ENCODE measurements at places on chromosomes 12 and 14.

GRCh38 chr12:15919418-15919817 is 8.3 kb downstream of the DERA start:
- DNase-seq, result no peak

DNA sequence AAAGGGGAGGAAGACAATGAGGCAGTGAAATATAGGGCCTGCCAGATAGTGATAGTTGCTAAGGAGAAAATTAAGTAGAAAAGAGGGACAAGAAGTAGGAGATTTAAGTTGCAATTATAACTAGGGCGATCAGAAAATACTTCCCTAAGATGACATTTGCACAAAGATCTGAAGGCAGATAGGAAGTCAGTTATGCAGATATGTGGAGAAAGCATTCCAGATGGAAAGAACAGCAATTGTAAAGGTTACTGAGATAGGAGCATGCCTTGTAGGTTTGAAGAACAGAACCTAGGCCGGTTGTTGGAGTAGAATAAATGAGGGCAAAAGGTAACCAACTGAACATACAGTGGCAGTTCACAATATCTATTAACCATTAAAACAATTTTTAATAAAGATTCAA is 21.4 kb upstream of the ACTR6 start:
- DNase-seq, result no peak

GRCh38 chr14:104131968-104132732 is 6.2 kb upstream of the KIF26A start:
- DNase-seq, result no peak

DNA sequence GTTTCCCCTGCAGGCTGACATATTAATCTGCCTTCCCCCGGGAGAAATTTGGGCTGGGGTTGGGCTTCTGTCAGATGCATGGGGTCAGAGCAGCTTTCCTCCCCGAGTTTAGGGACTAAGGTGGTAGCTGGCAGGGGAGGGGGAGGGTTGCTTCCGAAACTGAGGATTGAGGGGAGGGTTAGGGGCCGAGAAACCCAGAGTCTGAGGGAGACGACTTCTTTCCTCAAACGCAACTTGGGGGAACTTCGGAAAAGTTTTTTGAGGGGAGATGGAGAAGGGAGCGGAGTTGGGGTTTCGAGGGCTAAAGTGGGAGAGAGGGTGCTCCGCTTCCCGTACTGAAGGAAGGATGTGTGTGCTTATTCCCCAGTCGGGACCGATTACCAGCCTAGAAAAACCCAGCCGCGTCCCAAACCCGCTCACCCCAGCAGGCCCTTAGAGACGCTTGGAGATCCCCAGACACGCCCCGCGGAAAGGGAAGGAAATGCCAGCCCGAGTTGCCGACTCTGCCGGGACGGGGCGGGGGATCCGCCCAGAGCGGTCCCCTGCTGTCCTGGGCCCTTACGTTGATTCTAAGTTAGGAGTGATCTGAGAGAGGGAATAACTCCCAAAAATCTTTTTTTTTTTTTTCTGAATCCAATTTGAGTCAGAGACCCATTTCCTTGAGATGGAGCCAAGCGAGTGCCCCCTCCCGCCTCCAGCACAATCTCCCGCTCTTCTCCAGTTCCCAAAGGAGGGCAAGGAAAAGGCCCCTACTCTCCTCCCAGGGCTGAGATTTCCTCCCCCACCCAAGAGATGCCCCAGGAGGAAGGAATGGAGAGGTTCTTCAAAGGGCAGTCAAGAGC is 61.9 kb downstream of the SMUG1 start:
- DNase-seq, result peak; percentile 87

DNA sequence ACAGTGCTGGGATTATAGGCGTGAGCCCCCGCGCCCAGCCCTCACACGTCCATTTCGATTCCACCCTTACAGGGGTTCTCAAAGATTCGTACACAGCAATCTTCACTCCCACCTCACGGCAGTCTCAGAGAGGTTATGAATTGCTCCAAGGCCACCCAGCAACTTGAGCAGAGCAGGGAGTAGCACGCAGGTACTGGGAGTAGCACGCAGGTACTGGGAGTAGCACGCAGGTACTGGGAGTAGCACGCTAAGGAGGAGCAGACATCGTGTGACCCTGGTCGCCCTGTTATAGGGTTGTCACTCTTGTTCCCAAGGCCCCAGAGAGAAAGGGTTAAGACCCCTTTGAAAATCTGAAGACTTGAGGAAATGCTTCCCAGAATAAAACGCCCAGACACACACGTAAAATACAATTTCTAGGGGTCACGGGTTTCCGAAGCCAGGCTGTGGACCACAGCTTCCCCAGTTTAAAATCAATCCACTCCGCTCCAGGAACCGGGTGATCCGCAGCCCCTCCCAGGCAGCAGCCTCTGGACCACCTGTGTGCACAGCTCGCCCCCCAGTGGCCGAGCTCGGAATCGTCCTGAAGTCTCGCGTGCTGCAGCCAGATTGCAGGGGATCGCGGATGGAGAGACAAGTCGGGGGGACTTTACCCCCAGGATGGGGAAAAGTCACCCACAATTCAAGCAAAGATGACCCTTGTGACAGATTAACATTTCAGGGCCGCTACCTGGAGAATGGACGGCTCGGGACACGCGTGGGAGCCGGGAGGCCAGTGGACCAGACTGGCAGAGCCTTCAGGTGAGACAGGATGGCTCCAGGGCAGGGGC is 92.0 kb downstream of the SCARB1 start:
- DNase-seq, result no peak

GRCh38 chr12:128853600-128854197 is 421 bp downstream of the GLT1D1 start:
- no peak for DNase-seq

DNA sequence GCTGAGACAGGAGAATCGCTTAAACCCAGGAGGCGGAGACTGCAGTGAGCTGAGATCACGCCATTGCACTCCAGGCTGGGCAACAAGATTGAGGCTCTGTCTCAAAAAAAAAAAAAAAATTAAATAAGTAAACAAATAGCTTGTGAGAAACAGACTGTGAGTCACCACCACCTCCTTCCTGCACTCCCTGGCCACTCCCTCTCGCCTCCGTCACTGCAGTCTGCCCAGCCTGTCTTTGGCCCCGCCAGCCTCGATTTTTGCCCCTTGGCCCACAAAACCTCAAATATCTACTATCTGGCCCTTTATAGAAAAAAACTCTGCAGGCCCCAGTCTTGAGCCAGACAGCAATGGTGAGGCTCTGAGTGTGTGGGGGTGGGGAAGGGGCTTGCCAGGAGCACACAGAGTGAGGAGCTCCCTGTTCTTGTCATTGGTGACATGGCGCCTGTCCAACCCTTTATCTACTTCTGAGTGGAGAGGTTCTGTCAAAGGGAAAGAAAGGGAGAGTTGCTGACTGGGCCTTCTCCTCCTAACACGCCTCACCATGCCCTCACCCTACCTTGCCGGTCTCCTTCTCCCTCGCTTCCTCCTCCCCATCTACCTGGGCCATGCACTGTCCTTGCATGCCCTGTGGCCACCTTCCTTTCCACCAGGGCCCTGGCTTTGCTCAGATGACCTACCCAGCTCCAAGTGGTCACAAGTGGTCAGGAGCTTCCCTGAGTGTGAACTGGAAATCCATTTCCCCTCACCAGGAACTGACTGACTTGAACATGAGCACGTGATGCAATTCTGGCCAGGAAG is 22.1 kb downstream of the LGMN start:
- DNase-seq, result no peak

DNA sequence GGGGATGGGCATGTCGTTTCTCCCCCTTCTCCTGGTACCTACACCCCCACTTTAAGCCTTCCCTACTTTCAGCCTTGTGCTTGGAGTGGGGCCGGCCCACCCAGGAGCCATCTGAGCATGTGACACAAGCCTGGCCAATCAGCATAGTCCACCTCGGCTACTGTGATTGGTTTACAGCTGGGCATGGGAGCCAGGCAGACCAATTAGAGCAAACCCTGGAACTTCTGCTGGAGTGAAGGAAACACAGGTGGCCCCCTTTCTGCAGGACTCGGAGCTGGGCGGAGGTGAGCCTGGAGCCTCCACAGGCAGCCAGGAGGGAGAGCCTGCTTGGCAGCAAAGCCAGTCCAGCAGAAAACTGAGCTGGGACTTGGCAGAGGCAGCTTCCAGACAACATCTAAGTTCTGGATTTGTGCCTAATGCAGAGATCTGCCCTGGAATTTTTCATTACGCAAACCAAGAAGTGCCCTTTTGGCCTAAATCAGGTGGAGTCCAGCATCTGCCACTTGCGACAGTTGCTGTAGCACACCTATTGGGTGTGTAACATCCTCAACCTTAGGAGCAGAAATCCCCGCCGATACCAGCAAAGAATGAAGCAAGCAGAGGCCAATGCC is 59.5 kb downstream of the SCARB1 start:
- no peak for DNase-seq

- DNase-seq, result no peak
Measured at GRCh38 chr14:84963518-84963917, 566.4 kb upstream of the FLRT2 start.

GRCh38 chr14:30362369-30363218 is 196.4 kb upstream of the G2E3 start:
- DNase-seq, result no peak

GRCh38 chr12:85530456-85530855 is 250.4 kb downstream of the ALX1 start:
- DNase-seq, result no peak

DNA sequence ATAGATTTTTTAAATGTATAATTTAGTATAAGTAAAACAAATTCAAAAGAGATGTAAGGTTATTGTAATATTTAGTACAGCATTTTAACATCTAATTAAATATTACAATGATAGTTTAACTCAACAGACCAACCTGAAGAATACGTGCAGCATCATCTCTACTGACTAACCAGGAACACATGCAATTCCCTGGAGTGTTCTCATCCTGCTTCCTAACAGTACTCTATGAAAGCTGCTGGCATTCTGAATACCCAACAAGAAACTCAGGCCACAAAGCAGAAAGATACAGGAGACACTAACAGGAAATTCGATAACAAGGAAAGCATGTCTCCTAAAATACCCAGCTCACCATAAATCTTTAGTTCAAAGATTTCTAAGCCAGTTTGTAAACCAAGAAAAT is 58.3 kb downstream of the CEP83 start:
- DNase-seq, result no peak

GRCh38 chr14:101774006-101774795 is 12.7 kb downstream of the PPP2R5C start:
- no peak for DNase-seq

DNA sequence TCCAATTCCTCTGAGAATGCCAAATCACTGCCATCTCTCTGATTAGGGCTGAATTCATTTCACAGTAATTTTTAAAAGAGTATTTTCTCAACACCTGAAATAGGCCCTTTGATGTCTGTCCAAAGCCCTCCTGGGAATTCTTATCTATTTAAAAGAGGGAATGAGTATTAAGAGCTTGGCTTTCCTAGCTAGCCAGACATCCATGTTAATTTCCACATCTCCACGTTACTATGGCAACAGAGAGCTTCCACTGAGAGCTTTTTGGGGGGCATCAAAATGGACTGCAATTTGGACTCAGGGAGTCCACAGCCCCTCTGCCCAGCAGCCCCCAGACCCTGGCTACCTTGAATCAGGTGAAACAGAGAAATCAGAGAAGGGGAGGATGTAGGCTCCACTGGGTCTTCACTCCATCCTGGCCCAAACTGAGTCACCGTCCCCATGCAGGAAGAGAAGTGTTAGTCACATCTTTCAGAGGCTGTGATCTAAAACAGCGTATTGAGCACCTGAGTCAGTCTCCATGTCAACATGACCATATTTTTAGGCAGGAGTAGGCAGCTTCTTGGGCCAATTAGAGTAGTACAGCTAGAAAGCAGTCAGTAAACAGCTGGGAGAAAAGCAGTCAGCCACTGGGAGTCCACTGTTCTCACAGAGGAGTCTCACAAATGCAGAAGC is 7.0 kb upstream of the FICD start:
- no peak for DNase-seq

DNA sequence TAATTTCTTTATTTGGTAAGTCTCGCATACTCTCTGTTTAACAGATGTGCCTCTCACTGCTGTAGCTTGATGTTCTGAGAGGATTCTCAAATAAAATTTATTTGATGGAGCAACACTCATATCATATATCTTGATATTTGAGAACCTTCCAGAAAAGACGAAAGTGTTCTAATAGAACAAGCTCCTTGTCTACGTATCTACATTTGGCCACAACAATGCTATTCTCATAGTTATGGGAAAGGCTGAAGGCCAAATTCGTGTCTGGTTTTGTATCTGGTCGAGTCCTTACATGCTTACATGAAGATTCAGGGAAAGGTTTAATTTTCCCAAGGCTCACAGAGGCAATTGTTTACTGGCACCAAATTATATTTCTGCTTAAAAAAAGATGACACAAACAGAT is 186.7 kb upstream of the SLC38A2 start:
- DNase-seq, result no peak

GRCh38 chr12:94049718-94050117 is 98.7 kb upstream of the PLXNC1 start:
- no peak for DNase-seq

DNA sequence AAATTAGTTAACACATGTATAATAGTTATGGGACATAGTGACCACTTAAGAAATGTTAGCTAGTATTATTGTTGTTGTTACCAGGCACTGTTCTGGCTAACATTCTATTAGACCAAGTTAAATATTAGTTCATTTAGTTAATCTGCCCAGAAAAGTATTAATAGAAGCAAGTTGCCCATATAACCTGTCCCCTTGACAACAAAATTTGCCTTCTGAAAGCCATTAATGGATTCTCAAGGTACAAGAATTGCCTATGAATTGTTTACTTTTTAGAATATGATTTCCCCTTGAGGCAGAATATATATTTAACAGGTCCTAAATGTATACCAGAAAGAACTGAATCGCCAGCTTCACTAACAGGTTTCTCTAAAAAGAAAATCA is 167.3 kb upstream of the TMCC3 start:
- DNase-seq, result no peak

- no peak for DNase-seq
Measured at GRCh38 chr14:105836160-105836559, 309.8 kb downstream of the TMEM121 start.

- DNase-seq, result no peak
Measured at GRCh38 chr12:53963434-53964314, 9.0 kb downstream of the HOXC12 start.

DNA sequence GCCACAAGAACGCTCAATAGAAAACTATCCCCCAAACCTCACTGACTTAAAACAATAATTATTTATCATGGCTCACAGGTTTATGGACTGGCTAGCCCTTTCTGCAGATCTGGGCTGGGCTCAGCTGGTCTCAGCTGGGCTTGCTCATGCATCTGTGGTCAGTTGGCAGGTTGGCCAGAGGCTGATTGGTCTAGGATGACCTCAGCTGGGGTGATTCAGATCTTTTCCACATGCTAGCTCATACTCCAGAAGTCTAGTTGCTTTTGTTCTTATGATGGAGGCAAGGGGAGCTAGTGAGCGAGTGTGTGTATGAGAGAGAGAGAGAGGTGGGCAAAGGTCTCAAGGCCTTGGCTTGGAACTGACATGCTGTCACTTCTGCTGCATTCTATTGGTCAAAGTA is 181.2 kb upstream of the NRXN3 start:
- DNase-seq, result no peak

- no peak for DNase-seq
Measured at GRCh38 chr12:48002414-48002730, 1.9 kb downstream of the COL2A1 start.

DNA sequence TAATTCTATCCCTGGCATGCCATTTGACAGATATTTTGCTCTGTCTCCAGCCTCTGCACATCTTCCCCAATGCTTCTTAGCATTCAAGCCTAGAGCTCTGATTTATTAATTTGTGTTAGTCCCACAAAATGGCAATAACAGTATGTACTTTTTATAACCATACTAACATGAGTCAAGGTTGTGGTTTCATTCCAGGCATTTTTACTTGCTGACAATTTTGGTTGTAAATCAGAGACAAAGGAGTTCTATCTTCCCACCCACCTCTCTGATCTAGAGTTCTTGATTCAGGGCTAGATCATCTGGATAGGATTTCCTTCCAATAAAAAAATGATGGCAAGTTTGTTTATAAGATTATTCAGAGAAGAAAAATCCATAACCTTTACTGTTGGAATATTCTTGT is 18.5 kb upstream of the CISTR start:
- DNase-seq, result no peak
